OCI-LY7 (cell line): ENCODE measurements at places on chromosomes 16 and 17.

GRCh38 chr17:64236827-64237403, 26.1 kb downstream of the TEX2 start:
- no peak for DNase-seq

- DNase-seq = peak; percentile 68
Measured at GRCh38 chr17:74190154-74190553, 13.3 kb upstream of the RPL38 start.

GRCh38 chr16:85055493-85056210, 28.1 kb downstream of the KIAA0513 start:
- DNase-seq = peak; percentile 75

GRCh38 chr17:43316522-43317142, 82.2 kb upstream of the ARL4D start:
- DNase-seq = peak; percentile 51

- no peak for DNase-seq
Measured at GRCh38 chr17:77493901-77494663, 353.3 kb downstream of the SEC14L1 start.

DNA sequence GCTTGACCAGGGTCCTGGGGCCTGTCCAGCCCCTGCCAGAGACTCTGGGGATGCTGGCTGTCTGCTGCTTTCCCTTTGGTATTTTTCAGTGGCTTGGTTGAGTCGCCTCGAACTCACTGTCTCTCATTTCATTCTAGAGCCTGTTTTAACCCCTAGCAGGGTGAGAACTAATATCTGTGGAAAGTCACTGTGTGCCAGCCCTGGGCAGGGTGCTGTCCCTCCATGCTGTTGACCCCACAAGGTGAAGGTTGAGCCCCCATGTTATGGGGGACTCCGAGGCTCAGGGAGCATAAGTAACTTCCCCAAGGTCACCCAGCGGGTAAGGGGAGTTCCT, 33.0 kb downstream of the DCAKD start:
- no peak for DNase-seq

- no peak for DNase-seq
Measured at GRCh38 chr16:89357055-89357816, 133.1 kb downstream of the ANKRD11 start.

- no peak for DNase-seq
Measured at GRCh38 chr16:28316054-28316453, 23.7 kb downstream of the SBK1 start.

DNA sequence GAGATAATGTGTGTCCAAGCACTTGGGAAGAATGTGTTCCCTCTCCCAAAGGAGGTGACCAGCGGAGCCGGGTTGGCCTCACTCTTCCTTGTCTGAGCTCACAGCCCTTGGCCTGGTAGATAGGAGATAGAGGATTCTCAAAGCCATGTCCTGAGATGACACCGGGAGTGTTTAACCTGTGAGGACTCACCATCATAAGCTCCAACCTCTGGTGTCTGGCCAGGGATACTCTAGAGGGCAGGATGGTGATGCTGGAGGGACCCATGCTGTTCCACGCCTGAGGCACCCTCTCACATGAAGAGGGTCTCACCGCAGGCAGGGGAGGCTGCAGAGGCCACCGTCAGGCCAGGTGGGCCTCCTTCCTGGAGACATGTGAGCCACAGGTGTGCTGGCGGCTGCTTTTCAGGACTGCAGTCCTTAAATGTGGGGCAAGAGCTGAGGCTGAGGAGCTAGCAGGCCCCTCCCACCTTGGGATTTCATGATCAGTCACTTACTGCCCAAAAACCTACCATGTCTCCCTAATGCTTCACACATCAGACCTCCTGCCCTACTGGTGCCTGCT, 6.6 kb upstream of the ZNF629 start:
- no peak for DNase-seq

- no peak for DNase-seq
Measured at GRCh38 chr16:49116873-49117272, 164.8 kb downstream of the CBLN1 start.

DNA sequence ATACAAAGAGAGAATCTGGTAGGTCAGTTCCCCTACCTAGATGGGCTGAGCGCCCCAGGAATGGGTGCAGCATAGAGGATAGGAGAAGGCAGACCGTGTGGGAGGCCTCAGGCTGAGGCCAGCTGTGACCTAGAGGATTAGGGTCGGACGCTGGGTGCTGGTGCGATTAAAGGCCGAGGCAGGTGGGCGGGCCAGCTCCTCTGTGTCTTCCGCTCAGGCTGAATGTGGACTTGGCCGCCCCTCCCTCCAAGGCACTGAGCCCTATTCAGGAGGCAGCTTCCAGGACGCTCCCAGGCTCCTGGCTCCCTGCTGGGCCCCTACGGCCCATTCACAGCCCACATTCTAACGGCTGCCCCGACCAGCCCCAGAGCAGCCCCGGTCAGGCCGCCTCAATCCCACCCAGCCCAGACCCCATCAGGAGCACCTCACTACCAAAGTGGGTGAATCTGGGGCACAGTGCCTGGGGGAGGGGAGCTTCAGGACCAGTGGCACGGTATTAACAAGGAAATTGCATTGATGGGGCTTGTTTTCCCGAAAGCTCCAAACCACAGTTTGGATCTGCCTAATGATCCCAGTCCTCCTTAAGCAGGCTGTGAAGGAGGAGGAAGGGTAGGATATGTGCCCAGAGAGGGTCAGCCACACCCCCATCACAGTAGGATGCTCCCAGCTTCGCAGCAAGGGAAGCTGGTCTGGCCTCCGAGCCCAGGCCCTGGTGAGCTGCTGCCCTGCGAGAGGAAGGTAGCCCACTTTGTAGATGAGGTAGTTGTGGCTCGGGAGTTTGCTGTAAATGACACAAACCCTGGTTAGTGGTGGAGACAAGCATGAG, 14.5 kb downstream of the RHBDL3 start:
- no peak for DNase-seq

- DNase-seq = no peak
Measured at GRCh38 chr17:40174514-40174913, 2.8 kb upstream of the RAPGEFL1 start.

- DNase-seq = no peak
Measured at GRCh38 chr16:83840060-83840617, 32.4 kb downstream of the HSBP1 start.

DNA sequence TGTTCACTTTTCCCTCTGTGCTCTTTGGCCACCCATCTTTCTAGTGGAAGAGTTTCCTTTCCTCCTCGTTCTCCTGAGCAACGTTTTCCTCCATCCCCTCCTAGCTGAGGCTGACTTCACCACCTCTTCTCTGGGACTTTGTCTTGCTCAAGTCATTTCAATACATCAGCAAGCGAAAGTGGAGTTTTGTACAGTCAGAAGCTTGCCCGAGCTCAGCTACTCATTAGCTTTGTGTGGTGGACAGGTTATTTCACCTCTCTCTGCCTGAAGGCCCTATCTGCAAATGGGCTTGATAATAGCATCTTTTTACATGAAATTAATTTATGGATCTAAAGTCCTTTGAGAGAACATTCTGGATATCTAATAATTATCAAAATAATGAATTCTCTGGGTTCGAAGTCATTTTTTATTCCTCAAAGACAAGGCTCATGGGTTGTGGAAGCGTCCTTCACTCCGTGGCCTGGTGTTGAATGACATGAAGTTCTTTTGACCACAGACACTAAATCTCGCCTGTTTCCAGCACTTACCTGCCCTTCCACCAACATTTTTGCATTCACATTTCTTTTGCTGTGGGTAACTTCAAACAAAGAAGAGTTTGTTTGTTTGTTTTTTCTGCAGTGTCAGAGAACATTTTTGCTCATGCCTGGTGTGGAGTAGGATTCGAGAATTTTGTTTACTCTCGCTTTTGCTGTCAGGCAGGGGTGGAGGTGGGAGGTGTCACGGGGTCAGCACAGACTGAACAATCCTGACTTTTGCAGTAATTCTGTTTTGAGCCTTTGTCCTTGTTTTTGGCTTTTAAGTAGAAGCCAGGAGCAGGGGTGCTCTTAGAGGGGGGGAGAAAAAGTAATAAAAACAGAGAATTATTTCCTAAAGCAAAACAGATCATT, 155.0 kb upstream of the CACNG5 start:
- no peak for DNase-seq

DNA sequence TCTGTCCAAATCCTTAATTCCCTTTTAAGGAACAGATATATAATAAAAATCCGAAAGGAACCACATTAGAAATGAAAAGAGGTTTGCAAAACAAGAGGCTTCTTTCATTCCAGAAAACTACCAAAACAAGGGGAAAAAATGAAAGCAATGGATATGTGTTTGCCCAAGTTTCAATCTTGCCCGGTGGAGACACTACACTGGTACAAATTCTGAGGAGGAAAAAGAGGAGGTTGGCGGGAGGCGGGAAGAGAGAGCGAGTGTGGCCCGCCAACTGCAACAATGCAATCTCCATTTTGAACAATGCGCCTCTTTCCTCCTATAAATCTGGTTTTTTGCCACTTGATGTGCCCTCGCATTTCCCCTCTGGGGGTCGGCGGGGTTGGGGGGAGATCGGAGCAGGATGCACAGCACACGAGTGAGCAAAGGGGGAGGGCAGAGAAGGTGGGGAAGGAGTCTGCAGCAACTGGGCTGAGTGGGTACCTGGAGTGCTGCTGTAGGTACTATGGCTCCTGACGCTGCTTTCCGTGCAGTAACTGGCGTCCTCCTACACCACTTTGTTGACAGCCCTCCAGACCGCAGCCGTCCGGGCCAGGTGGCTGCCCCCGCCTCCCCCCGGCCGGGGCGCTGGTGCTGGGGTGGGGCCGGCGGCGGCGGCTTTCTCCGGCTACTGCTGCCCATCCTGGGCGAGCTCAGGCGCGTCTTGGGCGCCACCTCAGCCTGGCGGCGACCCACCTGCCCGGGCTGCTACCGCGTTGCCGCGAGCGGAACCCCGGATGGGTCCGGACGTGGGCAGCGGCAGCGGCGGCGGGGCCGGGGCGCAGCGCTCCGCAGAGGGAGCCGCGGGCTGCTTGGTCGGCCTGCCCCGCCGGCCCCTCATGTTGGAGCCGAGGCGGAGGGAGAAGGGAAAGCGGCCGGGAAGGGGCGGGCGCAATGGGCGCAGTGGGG, 93.8 kb upstream of the PLEKHM1 start:
- DNase-seq = peak; percentile 90

DNA sequence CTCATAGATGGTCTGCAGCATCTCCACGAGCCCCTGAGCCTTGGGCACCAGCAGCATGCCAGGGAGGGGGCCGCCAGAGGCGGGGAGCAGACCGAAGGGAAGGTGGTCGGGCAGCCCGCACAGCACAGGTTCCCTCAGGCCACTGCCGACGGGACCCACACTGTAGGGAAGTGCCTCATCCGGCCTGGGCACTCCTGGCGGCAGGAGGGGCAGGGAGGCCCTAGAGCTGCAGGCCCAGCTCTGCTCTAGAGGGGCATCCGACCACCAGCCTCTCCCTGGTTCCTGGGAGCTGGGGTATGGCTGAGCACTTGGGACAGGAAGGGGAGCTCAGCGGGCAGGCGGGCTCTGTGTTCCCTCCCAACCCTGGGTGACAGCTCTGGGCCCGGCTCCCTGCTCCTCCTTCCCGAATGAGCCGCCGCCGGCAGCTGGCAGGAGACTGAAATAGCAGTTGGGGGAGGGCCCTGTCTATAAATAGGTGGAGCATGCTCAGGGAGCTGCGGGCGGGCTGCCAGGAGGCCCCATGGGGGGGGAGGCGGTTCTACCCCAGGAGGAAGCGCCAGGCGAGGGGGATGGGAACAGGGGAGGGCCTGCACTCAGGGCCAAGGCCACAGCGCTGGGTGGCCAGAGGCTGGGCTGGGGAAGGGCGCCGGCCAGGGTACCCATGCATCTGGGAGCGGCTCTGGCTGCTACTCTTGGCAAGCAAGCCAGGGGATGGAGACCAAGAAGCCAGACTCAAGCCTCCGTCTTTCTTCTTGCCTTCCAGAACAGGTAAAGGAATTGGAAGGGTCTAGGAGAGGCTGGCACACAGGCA, 12.4 kb downstream of the HDAC5 start:
- DNase-seq = peak; percentile 62

DNA sequence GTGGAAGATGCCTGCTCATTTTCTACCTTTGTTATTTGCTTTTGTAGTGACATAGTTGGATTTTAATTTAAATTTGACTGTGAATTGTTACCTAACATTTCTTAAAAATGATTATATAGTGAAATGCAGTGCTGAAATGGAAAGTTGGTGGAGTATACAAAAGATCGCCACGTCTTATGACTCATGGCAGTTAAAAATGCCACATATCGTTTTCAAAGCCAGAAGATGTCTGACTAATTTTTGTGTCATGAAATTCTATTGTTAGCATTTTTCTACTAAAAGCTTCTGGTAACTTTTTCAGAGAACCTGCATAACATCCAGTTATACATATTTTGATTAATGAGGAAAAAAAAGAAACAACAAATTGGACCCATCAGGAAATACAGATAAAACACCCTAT, 20.6 kb downstream of the MAP2K4 start:
- no peak for DNase-seq

DNA sequence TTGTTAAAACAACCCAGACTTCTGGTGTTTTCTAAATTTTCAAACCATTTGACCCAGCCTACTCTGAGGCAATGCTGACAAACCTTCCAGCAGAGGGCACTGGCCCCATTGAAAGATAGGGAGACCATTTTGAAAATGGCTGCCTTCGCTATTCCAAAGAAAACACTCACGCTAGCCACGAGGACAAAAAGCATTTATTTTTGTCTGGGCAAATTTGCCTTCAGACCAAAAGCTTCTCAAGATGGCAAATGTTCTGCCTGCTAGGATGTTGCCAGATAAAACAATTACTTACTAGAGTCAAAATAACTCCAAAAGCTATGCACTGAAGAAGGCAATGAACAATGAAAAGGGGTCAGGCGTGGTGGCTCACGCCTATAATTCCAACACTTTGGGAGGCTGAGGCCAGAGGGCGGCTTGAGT, 296.7 kb upstream of the IRX5 start:
- peak; percentile 29 for DNase-seq

- no peak for DNase-seq
Measured at GRCh38 chr17:72173499-72174116, 52.8 kb downstream of the SOX9 start.

GRCh38 chr16:64085296-64085695, 1036.6 kb downstream of the CDH11 start:
- no peak for DNase-seq

- peak; percentile 75 for DNase-seq
Measured at GRCh38 chr17:65556014-65556909, 5.2 kb downstream of the AXIN2 start.

DNA sequence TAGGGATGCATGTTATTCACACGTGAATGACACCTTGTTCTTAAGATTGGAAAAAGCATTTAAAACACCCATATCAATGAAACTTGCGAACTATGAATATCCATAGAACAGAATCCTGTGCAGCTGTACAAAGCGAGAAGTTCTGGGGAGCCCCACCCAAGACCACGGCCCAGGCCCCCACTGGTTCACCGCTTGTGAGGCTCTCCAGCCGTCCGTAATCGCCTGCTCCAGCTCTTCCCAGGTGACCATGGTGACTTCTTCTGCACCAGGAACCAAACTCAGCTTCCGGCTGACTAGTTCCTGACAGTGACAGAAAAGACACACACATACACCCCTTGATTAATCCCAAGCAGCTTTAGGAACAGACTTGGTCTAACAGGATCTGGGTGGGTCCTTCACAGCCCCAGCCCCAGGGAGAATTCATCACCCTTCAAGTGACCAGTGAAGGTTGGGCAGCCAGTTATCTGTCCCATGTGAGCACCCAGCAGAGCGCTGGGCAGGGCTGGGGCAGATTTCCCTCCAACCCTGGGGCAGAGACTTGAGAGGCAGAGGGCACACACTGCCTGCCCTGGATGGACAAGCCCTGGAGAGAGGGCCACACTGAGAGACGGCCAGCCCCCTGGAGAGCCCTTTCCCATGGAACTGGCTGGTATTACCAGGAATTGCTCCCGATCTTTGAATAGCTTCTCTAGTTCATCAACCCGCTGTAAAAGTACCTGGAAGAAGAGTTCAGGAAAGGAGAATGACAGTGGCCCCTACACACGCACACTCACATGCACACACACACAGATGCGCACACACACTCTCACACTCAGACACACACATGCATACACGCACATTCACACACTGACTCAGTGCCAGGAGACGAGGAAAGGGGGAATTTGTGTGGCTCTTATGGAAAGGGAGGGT, 3.6 kb downstream of the QRICH2 start:
- DNase-seq = no peak
